Esophagus squamous epithelium (tissue), 5 donors: ENCODE measurements at places on chromosomes 12 and 14. TPM values are rescaled to one million over a fixed set of nuclear protein-coding genes. Genes with fewer than 3 reads are reported as not detected.

GRCh38 chr14:71498212-71498611, 434.0 kb upstream of the RGS6 start:
- no peak for DNase-seq

Gene NR1H4
- not detected for total RNA-seq

- DNase-seq: no peak
Observed at GRCh38 chr12:113359133-113359938, 949 bp downstream of the PLBD2 start.

GRCh38 chr12:65953631-65954030, 129.3 kb downstream of the HMGA2 start:
- no peak for DNase-seq

GRCh38 chr14:65351493-65352194, 60.9 kb upstream of the FUT8 start:
- no peak for DNase-seq
